ENCODE measurements at places on chromosomes 2 and 18.

GRCh38 chr2:96553176-96553956 lies 16.8 kb downstream of the ARID5A start:
- DNase-seq: no peak

DNA sequence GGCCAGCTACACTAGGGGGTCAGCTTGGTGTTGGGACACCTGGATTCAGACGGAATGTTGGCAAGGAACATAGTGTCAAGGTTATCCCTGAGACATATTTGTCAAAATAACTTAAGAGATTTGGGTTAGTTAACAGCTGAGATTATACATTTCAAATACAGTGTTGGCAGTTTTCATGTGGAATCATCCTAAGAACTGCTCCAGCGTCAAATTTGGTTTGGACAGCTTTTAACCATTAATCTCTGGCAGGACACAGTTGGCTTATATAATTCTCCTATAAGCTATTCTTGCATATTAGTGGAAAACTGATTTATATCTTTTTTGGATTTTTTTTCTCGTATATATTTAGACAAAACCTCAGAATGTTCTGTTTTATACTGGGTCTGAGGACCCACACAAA lies 132.2 kb downstream of the CCDC85A start:
- no peak for DNase-seq

- no peak for DNase-seq
Observed at GRCh38 chr2:26530240-26530540, 52.3 kb upstream of the OTOF start.

- DNase-seq: no peak
Observed at GRCh38 chr18:58640428-58640805, 11.5 kb upstream of the ALPK2 start.

DNA sequence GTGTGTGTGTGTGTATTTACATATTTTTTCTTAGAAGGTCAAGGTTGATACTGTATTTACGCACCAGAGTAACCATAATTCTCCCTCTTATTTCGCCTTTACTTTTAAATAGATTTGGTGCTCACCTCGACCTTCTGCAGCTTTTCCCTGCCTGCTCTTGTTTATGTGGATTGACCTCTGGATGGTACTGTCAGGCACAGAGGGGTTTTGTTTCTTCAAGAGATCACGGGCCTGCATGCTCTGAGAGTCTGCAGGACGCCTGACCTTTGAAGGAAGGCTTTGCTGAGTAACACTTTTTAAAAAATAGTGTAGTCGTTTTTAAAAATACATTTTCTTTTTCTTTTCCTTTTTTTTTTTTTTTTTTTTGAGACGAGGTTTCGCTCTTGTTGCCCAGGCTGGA lies 18.1 kb upstream of the EFHD1 start:
- no peak for DNase-seq

DNA sequence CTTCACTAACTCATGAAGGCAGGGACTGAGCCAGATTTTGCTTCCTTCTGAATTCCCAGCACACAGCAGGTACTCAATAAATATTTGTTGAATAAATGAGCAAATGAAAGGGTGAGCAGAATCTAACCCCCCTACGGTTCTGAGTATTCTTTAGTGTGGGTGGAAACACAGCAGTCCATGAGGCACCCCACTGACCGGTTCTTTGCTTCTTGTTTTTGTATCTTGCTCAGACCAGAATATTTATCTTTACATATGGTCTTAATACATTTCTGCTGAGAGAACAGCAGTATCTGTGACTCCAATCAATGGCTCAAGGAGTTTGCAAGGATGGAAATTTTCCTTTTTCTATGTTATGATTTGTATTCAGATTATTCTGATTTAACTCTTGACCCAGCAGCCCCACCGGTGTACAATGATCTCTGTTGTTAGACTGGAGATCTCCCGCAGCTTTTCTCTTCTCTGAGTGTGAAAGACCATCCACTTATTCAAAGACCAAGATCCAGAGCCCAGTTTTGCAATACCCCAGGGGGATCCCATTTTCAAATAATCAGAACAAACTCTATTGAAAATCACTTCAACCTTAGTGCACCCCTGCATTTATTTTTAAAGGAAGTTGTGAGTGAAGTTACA lies 506.5 kb upstream of the TNP1 start:
- no peak for DNase-seq

GRCh38 chr2:204645018-204645773 lies 99.9 kb downstream of the PARD3B start:
- no peak for DNase-seq

DNA sequence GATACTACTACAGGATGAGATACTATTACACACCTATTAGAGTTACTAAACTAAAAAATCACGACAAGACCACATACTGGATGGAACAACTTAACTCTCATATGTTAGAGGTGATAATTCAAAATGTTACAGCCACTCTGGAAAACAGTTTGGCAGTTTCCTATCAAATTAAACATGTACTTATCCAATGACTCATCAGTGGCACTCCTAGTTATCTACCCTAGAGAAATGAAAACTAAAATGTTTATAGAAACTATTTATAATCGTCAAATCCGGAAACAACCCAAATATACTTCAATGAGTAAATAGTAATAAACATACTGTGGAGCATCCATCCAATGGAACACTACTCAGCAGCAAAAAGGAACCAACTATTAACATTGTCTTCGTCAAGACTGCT lies 137.0 kb upstream of the RBBP8 start:
- DNase-seq: no peak

DNA sequence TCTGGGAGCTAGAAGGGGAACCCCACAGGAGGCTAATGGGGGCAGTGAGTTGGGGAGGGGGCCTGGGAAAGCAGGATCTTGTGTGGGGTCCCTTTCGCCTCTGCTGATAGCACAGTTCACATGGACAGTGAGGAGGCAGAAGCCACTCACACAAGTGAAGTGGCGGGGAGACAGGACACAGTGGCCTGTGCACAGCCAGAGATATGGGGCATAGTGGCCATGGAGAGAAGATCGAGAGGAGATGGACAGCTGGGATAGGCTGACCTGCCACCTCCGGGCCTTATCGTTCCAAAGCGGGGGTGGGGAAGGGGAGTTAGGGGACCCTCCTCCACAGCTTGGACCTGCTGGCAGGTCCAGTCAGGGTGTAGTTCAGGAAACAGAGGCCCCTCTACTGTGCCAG lies 69.8 kb upstream of the EDAR start:
- no peak for DNase-seq

GRCh38 chr18:424668-425067 lies 75.8 kb downstream of the COLEC12 start:
- DNase-seq: no peak

- DNase-seq: no peak
Observed at GRCh38 chr2:27806311-27807059, 35.0 kb downstream of the MRPL33 start.

DNA sequence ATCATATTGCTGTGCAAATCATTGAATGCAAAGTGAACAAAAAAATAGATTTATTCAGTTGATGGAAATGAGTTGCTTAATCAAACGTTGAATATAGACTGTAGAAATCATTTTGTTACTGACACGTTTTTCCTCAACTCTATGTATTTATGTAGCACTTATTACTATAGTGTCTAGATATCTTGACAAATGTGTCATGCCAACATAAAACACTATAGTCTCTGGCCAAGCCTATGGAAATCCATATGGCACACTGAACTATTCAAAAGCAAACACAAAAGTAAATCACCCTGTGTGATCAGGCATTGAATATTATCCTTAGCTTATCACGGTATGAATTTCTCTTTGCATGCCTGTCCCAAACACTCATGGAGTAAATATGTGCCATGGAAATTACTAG lies 131.3 kb downstream of the ZNF804A start:
- DNase-seq: no peak

DNA sequence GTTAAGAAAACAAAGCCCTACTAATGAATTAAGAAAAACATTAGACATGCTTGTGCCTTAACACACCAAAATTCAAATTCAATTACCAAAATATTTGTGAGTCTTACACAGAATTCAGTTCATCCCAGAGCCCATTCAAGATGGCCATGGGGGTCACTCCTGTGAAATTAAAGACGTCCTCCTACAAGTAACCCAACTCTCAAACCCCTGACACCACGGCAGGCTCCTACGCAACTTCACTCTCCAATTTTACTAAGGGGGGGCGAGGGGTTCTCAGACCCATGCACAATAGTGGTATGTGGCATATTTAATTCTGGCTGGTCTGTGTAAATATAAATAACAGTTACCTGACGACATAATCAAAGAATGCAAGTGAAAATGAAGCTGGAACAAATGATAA lies 5.0 kb downstream of the ZNF516 start:
- DNase-seq: no peak
